ENCODE measurements at places on chromosomes 3 and 15.
A peak's percentile ranks its signal among the peaks of the same experiment; 100 is the strongest.

GRCh38 chr3:161067335-161067734 lies 37.8 kb downstream of the B3GALNT1 start:
- no peak for DNase-seq

GRCh38 chr3:87733671-87734367 lies 325.0 kb downstream of the CGGBP1 start:
- DNase-seq, result no peak

GRCh38 chr3:149011676-149012075 lies 20.3 kb downstream of the GYG1 start:
- no peak for DNase-seq

DNA sequence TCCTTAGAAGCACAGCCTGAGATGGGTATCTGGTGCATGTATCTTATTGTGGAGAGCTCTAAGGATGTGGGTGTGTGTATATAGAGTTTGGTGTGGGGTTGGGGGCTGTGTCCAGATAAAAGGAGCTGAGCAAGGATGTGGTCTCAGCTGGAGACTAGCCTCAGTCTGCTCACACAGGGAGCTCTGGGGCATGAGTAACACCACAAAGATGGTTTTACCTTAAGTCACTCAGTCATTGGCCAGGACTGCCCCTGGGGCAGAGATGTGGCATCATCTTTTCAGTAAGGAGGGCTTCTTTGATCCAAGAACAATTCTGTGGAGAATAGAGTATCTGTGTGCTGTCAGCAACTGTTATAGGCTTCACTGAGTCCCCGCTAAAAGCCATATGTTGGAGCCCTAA lies 163.4 kb upstream of the NUDT16 start:
- peak; percentile 93 for DNase-seq

DNA sequence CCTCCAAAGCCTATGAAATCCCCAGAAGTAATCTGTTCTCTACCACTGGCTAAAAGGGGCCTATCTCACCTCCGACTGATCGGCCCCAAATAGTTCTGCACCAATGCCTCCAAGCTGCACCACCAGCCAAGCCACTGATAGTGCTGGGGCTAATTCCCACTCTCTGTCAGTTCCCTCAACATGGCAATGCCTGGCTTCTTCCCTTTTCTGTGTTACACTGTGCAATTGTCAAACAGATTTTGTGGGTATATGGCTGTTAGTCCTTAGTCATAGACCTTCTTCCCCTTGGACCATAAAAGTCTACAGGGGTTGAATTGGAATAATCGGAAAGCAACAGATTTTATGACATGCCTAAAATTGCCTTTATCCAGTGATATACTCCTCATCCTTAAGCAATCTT lies 9.3 kb upstream of the UBE2E2 start:
- no peak for DNase-seq

- no peak for DNase-seq
Observed at GRCh38 chr3:1318296-1319005, 225.6 kb downstream of the CNTN6 start.

- no peak for DNase-seq
Observed at GRCh38 chr3:114101101-114101500, 44.6 kb downstream of the QTRT2 start.

- no peak for DNase-seq
Observed at GRCh38 chr3:185268194-185268962, 14.5 kb upstream of the EHHADH start.

- DNase-seq, result no peak
Observed at GRCh38 chr15:36400936-36401585, 178.4 kb upstream of the CDIN1 start.

- DNase-seq, result no peak
Observed at GRCh38 chr15:58839485-58839884, 68.4 kb downstream of the MINDY2 start.

- DNase-seq, result no peak
Observed at GRCh38 chr15:90442423-90442822, 54.4 kb downstream of the IQGAP1 start.

- no peak for DNase-seq
Observed at GRCh38 chr15:38652998-38653397, 88.4 kb upstream of the RASGRP1 start.

DNA sequence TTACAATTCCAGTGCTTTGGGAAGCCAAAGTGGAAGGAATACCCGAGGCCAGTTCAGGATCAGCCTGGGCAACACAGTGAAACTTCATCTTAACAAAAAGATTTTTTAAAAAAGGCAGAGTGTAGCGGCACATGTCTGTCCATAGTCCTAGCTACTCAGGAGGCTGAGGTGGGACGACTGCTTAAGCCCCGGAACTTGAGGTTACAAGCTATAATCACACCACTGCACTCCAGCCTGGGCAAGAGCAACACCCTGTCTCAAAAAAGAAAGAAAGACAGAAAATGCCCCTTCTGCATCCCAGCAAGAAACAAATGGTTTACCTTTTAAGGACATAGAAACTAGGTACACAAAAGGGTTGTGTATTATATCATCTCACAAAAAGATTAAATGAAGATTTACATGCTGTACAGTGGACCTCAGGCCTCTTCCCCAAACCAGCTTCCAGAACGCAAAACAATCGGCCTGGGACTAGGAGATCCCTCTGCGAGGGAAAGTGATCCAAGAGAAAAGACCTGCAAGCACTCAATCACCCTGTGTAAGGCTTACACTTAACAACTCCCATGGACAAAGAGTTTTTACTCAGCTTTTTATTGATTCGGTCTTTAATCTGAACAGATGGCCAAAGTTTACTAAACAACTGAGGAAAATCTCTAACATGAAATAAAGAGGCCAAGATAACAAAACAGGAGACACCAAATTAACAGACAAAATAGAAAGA lies 21.2 kb downstream of the TFDP2 start:
- DNase-seq, result no peak

GRCh38 chr3:38141952-38142273 lies 3.5 kb downstream of the MYD88 start:
- DNase-seq, result no peak

- DNase-seq, result no peak
Observed at GRCh38 chr3:160564258-160564911, 986 bp downstream of the KPNA4 start.

- no peak for DNase-seq
Observed at GRCh38 chr3:14262212-14262611, 83.6 kb downstream of the LSM3 start.

- no peak for DNase-seq
Observed at GRCh38 chr3:164406281-164406680, 672.0 kb downstream of the SI start.

- no peak for DNase-seq
Observed at GRCh38 chr3:105349684-105350387, 16.9 kb upstream of the ALCAM start.

- no peak for DNase-seq
Observed at GRCh38 chr3:50632450-50632849, 15.5 kb downstream of the MAPKAPK3 start.

DNA sequence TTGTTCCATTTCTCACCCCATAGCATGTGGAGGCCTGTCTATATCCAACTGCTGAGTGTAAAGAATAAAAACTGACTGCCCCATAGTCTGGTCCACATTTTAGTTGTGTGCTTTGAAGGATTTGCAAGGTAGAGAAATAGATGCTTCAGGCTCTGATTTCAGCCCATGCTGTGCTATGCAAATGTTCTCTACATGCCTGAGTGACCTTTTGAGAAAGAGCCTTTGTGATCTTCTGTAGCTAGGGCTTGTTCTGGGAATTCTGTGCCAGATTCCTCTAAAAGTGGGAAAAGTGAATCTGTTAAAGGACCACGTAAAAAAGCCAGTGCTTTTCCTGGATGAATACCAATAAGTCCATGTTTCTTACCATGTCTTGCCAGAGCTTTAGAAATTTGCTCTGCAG lies 5.2 kb downstream of the KCTD6 start:
- DNase-seq, result peak; percentile 17

DNA sequence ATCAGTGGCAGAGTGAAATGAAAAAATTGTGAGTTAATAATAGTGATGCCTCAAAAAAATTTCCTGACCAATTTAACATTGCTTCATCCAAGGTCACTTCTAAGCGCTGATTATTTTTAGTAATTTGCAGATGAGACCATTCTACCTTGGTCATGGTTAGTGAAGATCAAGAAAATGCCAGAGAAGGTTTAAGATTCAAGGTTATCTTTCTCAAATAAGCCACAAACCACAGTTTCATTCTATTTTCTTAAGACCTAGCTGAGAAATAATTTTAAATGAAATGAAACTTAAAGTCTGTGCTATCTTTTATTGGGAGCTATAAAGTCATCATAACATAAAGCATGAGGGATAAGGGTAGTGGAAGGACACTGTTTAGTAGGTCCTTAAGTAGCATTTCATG lies 353.9 kb upstream of the NAALADL2 start:
- no peak for DNase-seq

- no peak for DNase-seq
Observed at GRCh38 chr3:195043607-195044339, 227.2 kb downstream of the XXYLT1 start.

DNA sequence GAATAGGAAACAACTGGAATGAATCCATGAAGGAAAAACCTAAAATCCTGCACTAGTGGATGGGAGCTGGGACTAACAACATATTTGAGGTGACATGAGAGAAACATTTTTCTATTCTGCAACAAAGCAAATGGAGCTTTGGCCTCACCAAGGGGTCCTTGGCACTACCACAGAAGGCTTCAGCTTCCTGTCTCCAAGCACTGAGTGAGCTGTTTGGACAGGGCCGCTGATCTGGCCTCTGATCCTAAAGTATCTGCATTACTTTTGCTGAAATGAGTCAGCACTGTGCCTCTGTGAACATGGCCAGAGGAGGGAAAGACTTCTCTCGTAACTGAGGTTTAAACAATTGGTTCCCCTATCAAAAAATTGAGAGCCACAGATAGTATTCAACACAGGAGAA lies 9.0 kb downstream of the ARPP21 start:
- no peak for DNase-seq

- peak; percentile 28 for DNase-seq
Observed at GRCh38 chr3:124007186-124007585, 15.3 kb upstream of the ROPN1 start.

- no peak for DNase-seq
Observed at GRCh38 chr3:60514866-60515265, 736.4 kb downstream of the FHIT start.

DNA sequence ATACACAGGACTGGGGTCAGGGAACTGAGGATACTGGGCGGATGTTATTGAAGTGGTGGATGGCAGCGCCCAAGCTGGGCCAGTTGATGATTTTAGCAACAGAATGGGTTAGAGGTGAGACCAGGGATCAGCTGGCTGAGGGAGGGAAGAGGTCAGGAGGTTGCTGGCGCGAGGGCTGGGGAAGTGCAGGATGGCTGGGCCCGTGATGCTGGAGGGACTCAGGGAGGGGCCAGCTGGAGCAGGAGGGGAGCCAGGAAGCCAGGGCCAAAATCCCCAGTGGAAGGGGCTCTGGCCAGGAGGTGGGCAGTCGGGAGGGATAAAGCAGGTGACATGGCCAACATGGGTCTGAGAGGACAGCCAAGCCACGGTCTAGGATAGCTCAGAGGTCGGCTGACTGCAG lies 178.0 kb downstream of the NSMCE3 start:
- DNase-seq, result no peak

DNA sequence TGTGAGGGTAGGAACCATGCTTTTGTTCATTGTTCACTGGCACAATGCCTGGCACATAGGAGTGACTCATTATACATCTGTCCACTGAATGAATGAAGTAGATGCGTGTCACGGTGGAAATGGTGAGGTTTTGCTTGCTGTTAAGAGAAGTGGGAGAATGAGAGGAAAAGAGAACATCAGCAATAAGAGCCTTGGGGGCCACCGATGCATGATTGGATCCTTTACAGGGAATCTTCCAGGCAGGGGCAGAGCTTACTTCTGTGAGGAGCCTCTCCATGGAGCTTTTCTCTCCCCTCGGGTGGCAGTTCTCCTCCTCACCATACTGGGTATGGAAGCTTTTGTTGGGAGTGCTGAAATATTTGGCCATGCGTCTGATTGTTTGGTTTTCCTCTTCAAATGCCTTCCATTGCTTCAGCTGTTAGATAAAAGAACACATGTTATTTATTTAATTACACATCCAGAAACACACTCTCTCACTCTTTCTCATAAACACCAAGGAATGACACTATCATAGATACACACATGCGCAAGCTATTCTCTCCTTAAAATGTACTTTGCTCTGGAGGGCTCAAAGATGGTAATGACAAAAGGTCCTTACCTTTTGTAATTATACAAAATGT lies 78.9 kb upstream of the GSK3B start:
- DNase-seq, result no peak

GRCh38 chr3:39849992-39850715 lies 40.7 kb downstream of the MYRIP start:
- DNase-seq, result no peak

DNA sequence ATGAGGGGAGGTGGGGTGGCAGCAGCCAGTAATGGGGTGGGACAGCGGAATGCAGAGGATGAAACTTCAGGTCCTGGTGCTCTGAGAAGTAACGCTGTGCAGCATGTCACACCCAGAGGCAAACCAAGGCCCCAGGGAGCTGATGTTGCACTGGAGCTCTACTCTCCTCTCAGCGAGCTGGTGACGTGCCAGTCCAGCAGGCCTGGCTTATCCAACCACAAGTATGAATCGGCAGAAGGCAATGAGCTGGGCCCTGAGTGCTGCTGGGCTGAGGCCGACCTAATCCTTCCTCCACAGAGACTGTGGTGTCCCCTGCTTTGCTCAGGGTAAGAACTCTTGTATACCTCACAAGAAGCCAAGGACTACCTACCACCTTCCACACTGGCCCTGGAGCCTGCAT lies 30.5 kb downstream of the CD86 start:
- no peak for DNase-seq

- DNase-seq, result no peak
Observed at GRCh38 chr15:33396475-33396874, 85.7 kb downstream of the RYR3 start.

DNA sequence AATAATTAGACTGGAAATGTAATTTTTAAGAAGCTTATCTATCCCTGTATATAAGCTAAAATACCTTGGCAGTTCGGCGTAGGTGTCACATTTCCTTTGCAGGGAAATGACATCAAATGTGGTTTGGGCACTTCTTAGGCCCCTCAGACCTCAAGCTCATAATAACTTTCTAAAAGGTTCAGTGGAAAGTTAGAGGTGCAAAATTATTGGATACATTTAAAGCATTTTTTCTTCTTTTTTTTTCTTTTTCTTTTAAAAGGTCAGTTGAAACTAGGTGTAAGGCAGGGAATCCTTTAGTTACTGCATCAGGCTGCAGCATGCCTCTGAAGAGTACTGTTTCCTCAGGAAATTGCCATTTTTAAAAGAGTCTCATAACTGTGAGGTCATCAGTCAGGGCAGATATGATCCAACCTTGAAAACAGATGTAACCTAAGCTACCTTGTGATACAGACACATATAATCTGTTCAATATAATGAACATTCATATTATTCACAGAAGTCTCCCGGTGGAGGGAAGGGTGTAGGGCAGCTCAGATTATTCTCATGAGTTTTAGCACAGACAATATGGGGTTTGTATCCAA lies 4.8 kb downstream of the SACM1L start:
- DNase-seq, result no peak

All from non-pigmented ciliary epithelial cell (primary cell).